ENCODE measurements at places on chromosomes 6 and 20.

GRCh38 chr6:170102038-170102437, 188.8 kb downstream of the DLL1 start:
- no peak for DNase-seq

DNA sequence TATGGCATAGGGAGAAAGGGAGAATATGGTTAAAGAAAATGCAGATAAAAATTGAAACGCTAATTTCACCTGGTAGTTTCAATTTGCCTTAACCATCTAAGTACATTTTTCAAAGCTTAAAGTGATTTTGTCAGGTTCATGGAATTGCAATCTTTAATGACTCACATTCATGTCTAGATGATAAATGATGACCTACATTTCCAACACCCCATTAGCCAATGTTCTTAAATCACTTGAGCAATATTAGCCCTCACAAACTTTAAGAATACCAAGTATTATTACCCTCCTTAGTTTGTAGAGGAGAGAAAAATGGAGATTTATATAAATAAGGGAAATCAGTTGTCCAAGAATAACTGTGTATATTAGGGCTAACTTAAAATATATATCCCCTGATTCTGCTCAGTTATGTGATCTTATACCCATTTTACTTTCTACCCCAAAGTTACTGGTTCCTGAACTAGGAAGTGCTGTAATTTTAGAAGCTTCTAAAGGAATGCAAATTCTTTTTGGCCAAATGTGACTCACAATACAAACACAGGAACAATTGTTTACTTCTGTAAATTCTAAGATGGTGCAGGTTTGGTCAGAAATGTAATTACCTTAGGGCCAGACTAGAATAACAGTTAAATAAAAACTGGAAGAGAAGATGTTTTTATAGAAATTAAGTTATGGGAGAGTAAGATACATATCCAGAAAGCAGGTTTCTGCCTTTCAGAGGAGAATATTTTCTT, 34.5 kb downstream of the TPBG start:
- DNase-seq = no peak

- DNase-seq = no peak
Measured at GRCh38 chr20:10857352-10858070, 183.7 kb upstream of the JAG1 start.

GRCh38 chr6:146028252-146028795, 538 bp upstream of the GRM1 start:
- DNase-seq = no peak

DNA sequence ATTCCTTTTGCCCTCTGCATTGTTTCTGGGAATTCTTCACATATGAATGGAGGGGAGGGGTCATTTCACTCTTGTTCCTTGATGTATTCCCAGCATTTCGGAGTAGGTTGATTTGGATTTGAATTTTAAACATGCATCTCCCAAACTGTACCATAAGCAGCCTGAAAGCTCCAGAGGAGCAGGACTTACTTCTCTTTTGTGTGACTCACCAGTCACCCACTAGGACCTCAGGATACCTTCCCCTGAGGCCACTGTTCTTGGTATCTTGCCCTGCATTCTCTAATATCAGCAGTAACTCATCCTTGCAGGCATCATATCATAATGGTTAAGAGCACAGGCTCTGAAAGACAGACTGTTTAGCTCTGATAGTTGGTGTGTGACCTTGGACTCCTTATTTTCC, 703 bp downstream of the MRPL2 start:
- DNase-seq = no peak

DNA sequence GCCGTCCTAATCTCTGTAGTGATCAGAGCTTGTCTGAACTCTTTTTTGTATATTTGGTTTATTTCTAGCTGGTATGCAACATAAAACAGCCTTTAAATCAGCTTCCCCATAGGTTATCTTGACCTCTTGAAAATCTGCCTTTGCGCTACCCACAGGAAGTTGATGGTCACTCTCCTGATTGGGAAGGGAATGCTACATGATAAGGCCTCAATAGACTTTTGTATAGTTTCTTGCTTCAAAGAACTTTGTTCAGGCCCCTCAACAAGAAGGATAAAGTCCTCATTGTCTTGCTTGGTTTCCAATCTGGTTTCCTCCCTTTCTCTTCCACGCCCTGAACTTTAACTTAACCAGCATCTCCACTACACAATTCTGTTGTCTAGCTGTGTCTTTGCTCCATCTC, 95.4 kb upstream of the TENT5A start:
- DNase-seq = no peak

DNA sequence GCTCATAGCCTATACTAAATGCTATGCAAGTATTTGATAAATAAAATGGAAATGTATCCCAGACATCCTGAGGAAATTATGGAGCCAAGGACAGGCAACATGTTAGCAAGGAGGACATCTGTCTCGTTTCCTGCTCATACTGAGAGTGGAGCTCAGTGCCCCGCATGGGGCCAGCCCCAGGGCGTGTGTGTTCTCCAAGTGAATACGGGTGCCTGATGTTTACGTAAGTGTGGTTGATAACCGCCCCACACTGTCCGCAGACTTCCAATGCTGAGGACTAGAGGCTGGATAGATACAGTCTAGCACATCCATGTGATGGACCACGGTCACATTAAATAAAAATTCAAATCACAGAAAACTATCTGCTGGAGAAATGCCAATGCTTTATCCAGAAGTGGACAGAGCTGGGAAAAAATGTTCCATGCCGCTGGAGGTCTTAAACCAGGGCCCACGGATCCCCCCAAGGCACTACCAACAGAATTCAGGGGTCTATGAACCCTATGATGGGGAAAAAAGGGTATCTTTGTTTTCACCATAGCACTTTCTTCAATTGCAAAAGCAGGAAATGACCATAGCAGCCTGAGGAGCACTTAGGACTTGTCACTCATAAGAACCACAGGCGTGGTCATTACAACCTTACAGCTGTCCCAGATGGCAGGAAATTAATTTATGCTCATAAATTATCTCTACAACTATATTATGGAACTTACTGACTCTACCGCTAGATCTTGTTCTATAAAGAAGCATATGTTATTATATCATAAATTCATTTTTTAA, 24.9 kb downstream of the TGM2 start:
- no peak for DNase-seq

- no peak for DNase-seq
Measured at GRCh38 chr6:89950879-89951391, 56.7 kb downstream of the GJA10 start.

GRCh38 chr20:11542645-11543044, 375.0 kb upstream of the BTBD3 start:
- no peak for DNase-seq

- no peak for DNase-seq
Measured at GRCh38 chr6:124297507-124297906, 493.8 kb downstream of the NKAIN2 start.

DNA sequence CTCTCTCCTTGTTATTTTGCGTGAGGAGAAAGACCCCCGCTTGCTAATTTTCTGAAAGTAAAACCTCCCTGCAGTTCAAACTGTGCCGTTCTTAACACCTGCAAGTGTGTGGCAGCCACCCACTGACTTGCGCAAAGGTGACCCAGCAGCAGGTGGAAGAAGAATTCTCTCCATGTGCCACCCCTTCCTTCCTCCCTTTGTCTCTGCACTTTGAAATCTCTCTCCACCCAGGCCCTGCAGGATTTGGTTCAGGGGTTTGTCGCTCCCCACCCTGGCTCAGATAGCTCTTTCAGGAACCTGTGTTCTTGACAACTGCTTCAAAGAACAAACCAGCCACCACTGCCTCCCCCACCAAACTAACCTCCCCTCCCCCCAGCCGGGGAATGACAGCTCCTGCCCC, 41.4 kb downstream of the ZNF831 start:
- DNase-seq = no peak

- no peak for DNase-seq
Measured at GRCh38 chr6:90162648-90163387, 133.8 kb downstream of the BACH2 start.

DNA sequence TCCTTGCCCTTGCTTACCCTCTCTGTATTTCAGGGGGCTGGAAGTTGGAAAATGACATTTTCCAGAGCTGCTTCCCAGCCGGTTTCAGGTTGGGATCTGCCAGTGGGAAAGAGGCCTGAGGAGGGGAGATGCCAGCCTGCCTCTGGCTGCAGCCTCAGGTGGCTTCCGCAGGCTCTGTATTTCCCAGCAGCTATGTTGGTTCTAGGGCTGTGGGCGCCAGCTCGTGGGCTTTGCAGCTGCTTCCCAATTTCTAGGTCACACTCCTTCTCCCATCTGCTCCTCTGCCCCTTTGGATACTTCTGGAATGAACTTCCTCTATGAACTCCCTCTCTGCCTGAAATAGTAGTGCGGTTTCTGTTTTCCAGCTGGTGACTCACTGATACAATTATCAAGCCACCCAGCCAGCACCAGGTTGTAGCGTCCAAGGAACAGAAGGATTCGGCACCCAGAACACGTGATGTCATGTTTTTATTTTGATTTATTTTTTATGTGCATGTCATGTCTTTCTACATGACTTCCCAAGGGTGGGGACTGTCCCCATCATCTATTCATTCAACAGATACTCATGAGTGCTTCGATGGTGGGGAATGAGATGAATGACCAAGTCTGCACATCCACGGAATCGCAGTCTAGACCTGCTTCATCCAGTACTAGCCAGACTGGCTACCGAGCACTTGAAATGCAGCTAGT, 38.0 kb downstream of the TGM2 start:
- DNase-seq = no peak

DNA sequence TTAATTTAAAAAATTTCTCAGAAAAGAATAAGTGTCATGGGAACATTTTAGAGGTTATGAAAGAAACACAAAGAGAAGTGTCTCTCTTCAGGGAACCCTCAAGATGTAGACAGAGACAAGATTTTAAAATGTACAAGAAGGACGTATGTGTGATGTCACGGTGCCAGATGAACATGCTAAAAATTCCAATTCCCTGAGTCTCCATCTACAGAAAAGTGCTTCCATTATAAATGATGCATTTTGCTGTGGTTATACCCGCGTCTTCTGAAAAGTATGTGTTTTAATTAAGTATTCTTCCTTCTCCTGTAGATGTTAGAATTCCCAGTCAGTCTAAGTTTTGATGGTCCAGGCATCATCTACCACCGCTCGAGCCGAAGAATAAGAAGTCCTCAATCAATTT, 489.1 kb downstream of the PREX1 start:
- no peak for DNase-seq

DNA sequence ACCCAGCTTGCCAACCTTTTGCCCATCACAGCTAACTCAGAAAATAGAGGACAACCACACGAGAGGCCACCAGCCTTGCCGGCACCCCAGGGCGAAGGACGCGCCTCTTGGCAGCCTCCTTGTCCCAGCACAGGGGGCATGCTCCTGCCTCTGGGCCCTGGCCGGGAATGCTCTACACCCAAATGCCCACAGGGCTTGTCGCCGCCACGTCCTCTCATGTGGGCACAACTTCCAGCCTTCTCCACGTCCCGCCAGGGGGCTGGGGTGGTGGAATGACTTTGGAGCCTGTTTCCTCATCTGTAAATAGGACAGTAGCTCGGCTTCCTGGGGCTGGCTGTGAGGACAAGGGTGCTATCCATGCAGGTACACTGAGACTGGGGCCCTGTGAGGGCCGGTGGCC, 152.4 kb upstream of the MLN start:
- no peak for DNase-seq

DNA sequence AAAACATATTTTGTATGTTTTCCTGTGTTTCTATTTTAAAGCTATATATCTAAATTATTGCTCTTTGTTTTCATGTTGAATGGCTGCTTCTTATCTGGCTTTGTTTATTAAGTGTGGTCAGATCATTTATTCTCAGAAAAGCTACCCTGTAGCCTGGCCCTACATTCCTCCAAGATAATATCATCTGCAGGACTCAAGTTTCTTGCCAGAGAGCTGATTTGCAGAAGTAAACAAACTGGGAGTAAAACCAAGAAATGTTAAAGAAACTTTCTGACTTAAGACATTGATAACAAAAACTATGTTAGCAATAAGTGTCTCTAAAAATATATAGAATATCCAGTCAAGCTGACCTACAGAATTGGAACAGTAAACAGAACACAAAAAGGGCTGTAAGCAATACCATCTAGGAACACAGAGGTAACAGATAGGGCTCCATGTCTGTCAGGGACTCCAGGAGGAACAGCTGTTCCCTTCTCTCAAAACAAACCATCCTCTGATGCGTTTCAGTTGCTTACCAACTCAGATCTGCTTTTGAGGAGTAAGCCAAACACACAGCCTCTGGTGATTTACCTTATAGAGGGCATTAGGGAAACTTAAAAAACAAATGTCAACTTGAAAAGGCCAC, 17.5 kb upstream of the CEP85L start:
- DNase-seq = no peak

All from effector memory CD4-positive, alpha-beta T cell (primary cell).